ENCODE measurements at places on chromosomes 7 and 10. TPM values are rescaled to one million over a fixed set of nuclear protein-coding genes. Genes with fewer than 3 reads are reported as not detected.

Gene SVOPL
- not detected for total RNA-seq

Gene AGAP6
- total RNA-seq: 4.3 TPM

Gene SEMA3E
- 1.1 TPM for total RNA-seq

Gene PRKCQ
- total RNA-seq: 0.34 TPM

Gene FKBP6
- total RNA-seq: not detected
